NCI-H1105 treated with DMSO at 0.1 percent for 48 hours (cell line): ENCODE measurements at places on chromosomes 1 and 21.

GRCh38 chr21:18602711-18603110 lies 199.1 kb upstream of the TMPRSS15 start:
- no peak for DNase-seq

DNA sequence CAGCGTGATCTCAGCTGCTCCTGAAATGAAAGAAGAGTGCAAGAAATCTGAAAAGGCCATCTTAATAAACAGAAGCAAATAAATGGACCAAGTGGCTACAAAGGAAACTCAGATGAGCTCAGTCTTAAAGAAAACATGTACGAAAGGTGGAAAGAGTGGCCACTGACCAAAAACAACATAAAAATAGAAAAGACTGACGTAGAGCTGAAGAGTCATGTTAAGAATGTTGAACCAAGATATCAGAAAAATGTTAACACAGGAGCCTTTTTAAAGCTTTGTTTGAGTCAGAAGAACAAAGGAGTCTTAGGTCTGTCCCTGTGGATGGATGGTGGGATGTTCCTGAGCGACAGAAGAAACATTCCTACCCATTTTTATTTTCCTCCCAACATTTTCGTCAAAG lies 30.8 kb upstream of the ZNF648 start:
- DNase-seq = no peak

DNA sequence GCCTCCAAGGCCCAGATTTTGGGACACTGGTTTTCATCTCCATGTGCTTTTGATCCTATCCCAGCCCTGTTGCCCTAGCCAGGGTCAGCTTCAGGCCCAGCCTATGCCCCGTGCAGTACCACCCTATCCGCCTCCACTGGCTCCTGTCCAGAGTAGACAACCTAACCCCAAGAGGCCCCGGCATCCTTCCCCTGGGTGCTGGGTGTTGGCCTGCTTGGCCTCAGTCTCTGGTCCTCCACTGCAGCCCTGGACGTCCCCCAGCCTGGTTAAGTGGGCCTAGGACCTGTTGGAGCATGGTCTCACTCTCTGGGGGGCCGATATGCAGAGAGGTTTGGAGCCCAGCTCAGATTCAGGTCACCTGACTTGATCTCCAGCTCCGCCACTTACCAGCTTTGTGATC lies 1.6 kb downstream of the CSF3R start:
- DNase-seq = no peak

DNA sequence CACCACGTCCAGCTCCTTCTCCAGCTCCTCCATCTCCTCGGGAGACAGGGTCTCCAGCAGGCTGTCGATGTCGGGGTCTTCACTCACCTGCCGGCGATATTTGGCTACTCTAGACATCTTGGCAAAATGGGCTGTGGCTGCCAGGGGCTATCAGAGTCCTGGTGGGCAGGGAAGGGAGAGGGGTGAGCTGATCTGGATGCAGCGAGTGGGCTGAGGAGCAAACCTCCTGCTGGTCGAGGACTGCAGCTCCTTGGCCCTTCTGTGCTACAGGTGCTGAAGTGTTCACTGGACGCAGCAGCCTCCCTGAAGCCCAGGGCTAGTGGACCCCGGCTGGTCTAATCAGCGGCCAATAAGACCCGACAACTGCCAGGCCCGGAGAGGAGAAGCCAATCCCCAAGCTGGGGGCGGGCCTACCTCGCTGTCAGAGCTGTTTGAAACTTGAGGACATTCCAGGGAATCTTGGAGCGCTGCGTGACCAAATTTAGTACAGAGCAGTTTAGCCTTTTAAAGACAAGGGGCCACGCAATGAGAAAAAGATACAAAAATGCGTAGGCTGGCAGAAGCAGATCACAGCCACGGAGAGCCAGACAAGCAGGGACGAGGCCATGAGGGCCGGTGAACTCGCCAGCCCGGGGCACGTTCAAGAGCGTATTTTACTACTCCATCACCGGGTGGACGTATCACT lies at the start of gene LMOD1:
TSS of gene LMOD1 (minus strand) at position 325 of the 685 bp plus-strand sequence. CDS start at position 117, 208 bp downstream.
- DNase-seq = peak; percentile 54

- no peak for DNase-seq
These were observed 175.3 kb downstream of the GALNT2 start for GRCh38 chr1:230242326-230242725.

- DNase-seq = no peak
These were observed 12.9 kb downstream of the ATP1B1 start for GRCh38 chr1:169119405-169119804.

DNA sequence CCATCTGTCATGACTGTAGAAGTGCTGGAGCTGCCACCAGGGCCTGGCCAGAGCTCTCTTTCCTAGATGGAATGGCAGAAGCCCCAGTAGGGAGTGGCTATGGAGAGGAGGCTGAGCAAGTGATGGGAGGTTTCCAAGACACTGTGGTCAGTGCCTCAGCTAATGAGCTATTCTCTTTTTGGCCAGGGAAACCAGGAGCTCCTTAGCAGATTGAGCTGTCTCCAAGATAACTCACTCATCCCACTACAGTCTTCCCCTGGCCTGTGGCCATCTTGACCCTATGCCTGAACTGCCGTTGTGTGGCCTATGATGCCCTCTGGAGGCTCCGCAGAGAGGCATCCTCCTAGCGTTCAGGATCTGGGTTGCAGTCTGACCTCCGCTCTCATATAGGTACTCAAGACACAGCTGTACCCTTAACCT lies 60.5 kb downstream of the ERI3 start:
- no peak for DNase-seq

DNA sequence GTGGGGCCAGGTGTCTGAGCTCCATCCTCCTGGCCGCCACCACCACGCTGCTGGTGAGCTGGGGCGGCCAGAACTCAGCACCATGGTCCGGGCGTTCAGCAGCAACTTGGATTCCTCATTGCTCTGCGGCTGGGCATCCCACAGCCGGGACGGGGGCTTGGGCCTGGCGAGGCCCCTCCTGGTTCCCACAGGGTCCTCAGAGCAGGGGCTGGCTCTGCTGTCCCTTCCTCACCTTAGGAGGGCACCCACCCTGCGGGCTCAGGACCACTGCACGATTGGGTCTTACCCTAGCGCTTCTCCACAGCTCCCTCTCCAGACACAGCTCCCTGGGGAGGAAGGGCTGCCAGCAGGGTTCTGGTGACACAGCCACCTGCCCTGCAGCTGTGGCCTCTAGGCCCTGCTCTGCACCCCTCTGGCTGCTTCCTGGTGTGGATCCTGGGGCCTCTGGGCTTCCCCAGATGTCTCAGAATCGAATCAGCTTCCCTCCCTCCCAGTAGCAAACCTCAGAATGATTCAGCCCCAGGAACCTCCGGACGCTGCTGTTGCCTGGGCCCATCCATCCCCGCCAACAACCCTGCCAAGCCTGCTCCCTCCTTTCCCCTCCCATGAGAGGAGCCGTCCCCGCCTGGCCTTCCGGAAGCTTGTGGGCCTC lies 25.0 kb downstream of the CRYAA start:
- no peak for DNase-seq

DNA sequence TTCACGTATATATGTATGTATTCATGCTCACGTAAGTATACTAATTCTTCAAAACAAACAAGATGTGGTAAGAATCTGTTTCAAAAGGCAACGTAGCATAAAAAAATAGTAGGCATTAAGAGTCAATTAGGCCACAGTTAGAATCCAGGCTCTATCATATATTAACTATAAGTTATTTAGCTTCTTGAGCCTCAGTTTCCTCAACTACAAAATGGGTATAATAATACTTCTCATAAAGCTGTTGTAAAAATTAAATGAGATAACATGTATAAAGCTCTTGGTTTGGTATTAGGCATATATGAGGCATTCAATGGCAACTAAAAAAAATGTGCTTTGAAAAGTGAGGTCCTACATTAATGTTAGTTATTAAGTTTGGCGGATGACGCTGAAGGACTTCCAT lies 9.2 kb downstream of the B3GALNT2 start:
- no peak for DNase-seq

GRCh38 chr1:164754088-164754600 lies 195.2 kb downstream of the PBX1 start:
- no peak for DNase-seq

DNA sequence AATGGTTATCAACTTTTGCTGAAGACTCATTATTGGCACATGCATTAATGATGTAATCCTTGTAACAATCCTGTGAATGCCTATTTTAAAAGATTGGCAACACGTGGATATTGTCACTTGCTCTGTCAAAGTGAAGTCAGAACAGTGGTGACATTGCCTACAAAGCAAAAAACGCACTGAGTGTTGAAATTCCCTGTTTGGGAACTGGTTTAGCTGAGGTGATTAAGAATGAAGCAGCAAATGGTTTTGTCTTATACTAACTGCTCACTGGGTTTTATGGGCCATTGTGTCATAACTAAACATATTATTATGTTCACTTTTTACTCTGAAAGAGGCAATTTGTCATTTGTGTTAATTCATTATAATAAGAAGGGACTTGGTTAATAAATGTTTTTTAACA lies 11.3 kb downstream of the OR14A16 start:
- no peak for DNase-seq

- DNase-seq = no peak
These were observed 5.9 kb upstream of the MYOM3 start for GRCh38 chr1:24117722-24118409.
